Fibroblast of lung (primary cell): ENCODE measurements at places on chromosomes 5 and 9. TPM values are rescaled to one million over a fixed set of nuclear protein-coding genes. Genes with fewer than 3 reads are reported as not detected.

MARCOL gene
- not detected in 2 replicates for polyA plus RNA-seq

QRFP gene
- not detected in 2 replicates for polyA plus RNA-seq

LEAP2 gene
- polyA plus RNA-seq = 0.30 and 0.50 TPM in 2 replicates

- H3K4me3 ChIP-seq = no peak overlapping the region
- no peaks in the 10 kb centered on the region for H3K36me3 ChIP-seq
- no peak for DNase-seq
Measured at GRCh38 chr5:152066784-152067183, 142.1 kb upstream of the GLRA1 start.

- H3K4me1 ChIP-seq = no peaks in the 10 kb centered on the region
- H3K27me3 ChIP-seq = peaks cover 3% of the 10 kb centered on the region
- H3K4me3 ChIP-seq = no peak overlapping the region
- DNase-seq = no peak
- H3K36me3 ChIP-seq = no peaks in the 10 kb centered on the region
Measured at GRCh38 chr5:31888564-31888963, 249.6 kb downstream of the PDZD2 start.

DNA sequence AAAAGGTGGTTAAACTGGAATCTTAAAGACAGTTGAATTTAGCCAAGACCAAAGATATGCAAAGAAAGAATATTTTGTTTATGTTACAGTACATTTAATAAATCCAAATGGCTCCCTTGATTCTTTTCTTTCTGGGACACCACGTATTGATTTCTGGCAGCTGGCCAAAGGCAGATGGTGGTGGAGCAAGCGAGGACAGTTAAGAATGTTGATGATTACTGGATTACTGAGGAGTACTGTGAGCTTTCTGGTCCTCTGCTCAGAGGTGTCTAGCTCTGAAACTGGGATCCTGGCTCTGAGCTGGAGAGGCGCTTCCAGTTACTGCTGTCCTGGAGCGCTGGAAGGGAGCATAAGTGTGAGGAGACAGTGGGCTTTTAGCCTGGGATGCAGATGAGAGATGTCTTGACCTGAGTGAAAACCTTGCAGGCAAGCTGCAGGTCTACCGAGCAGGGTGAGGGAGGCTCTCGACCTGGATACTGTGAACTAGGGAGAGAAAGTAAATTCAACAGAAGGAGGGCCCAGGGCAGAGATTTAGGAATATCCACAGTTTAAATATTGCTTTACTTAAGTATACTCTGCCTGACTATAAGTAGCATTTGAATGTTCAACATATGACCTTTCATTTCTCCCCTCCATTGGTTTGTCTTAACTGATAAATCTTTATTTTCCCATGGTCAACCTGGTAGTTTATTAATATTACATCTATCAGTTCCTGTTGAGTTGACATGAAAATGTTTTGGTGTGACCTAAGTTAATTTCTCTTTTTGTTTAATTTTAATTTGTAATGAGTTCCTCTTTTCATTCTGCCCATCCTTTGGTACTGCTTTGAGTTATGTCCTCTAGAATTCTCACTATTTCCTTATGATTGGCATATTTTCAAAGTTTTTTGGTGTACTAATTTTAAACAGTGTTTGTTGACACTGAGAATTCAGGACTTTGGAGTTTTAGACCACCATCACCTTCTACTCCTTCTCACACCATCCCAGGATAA, 3.7 kb downstream of the SYK start:
- H3K4me3 ChIP-seq = no peak overlapping the region
- H3K27me3 ChIP-seq = peaks cover 14% of the 10 kb centered on the region
- no peaks in the 10 kb centered on the region for H3K36me3 ChIP-seq
- DNase-seq = no peak
- H3K27ac ChIP-seq = no peak overlapping the region

DNA sequence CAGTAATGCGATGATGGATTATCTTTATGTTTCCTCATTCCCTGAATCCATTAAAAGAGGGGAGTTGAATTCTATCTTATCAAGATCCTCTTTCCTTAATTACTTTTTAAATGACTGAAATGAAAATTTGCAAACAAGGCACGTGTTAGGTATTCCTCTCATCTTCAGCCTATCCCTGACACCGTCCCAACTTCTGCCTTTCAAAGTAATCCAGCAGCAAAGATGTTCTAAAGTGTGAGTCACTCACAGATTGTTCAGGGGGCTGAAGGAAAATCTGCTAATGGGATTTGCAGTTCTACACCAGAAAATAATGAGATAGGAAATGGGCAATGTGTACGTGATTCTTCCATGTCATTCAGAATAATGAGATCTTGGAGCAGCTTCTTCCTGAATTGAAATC, 403.0 kb downstream of the ARHGEF28 start:
- H3K36me3 ChIP-seq = no peaks in the 10 kb centered on the region
- no peaks in the 10 kb centered on the region for H3K4me1 ChIP-seq
- no peak overlapping the region for H3K27ac ChIP-seq
- H3K27me3 ChIP-seq = no peaks in the 10 kb centered on the region
- no peak overlapping the region for H3K4me3 ChIP-seq

- peak; percentile 23 for DNase-seq
- H3K4me3 ChIP-seq = no peak overlapping the region
- H3K27ac ChIP-seq = no peak overlapping the region
- H3K36me3 ChIP-seq = no peaks in the 10 kb centered on the region
- no peaks in the 10 kb centered on the region for H3K4me1 ChIP-seq
Measured at GRCh38 chr9:70030156-70030555, 13.5 kb upstream of the MAMDC2 start.

GRCh38 chr9:117938086-117938485, 233.9 kb downstream of the TLR4 start:
- no peak overlapping the region for H3K4me3 ChIP-seq
- H3K4me1 ChIP-seq = no peaks in the 10 kb centered on the region
- H3K27me3 ChIP-seq = no peaks in the 10 kb centered on the region
